ENCODE measurements at places on chromosomes 12 and 14. TPM values are rescaled to one million over a fixed set of nuclear protein-coding genes. Genes with fewer than 3 reads are reported as not detected.

FITM1 gene
- total RNA-seq = not detected

SNX6 gene
- 92.9 TPM for total RNA-seq

GRCh38 chr12:89768586-89769482 is 60.2 kb upstream of the ATP2B1 start:
- DNase-seq = peak; percentile 55

DNA sequence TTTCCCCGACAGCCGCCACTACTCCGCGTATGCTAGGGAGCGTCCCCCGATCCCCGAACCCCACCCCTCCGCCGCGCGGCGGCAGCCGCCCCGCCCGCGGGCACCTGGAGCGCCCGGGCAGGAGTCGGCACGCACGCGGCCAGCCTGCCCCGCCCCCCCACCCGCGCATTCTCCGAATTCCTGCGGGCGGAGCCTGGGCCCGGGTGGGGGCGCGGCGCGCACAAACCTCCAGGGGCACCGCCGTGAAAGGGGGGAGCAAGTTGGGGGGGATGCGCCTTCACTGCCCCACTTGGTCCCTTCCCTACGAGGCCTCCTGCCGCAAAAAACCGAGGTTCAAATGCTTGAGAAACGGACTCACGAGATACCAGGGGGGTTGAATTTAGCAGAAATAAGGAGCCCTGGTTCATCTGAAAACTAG is 1.7 kb downstream of the AJUBA start:
- peak; percentile 59 for DNase-seq

GRCh38 chr12:6839482-6840201 is 1.1 kb upstream of the GNB3 start:
- DNase-seq = no peak

LHX5 gene
- not detected for total RNA-seq

DNA sequence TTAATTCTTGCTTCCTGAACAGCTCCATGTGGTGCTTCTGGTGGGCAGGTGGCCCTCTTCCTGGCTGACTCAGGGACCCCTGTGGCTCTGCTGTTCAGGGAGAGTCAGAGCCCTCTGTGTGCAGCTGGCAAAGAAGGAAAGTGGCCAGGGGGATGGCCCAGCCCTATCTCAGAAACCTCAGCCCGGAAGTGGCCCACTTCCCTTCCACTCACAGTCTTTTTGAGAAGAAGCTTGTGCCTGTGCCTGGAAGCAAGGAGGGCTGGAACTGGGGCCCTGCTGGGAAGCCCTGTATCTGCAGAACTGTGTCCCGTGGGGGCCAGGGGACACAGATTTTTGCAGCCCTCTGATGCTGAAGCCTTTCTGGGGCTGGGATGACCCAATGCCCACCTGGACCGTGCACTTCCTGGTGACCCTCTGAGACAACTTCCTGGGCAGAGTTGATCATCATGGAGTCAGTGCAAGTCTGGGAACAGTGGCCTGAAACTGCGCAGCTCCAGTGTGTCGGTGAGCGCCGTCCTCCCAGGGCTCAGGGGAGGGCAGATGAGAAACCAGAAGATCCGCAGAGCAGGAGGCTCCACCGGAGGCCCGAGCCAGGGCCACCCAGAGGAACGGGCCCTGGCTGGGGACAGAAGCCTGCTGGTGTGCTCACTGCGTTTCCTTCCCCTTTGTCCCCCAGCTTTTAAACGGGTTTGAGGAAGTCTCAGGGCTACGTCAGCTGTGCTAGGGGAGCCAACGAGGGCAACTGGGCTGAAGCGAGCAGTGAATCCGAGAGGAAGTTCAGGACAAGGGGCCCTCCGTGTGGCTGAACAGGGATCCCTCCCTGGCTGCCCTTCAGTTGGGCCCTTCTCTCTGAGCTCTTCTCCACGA is 217.4 kb upstream of the RTL1 start:
- no peak for DNase-seq

- peak; percentile 61 for DNase-seq
These were observed 11.9 kb downstream of the SLC25A29 start for GRCh38 chr14:100294213-100294962.

C12orf60 gene
- total RNA-seq = 3.6 TPM

DNA sequence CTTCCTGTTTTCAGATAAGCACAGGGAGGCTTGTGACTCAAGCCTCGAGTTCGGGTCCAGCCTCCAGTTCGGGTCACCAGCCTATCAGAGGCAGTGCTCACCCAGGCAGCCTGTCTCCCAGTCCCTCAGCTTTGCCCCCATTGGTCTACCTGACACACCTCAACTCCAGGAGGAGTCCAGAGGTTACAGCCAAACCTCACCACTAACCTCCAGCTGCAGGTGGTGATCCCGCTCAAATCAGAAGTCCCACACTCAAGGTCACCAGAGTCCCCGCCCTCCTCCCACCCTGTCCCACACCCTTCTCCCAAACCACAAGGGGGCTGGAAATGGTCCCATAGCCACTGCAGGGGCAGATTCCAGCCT is 42.1 kb downstream of the KDM2B start:
- peak; percentile 22 for DNase-seq

MMP19 gene
- total RNA-seq = not detected

KRT6C gene
- total RNA-seq = not detected

HEATR5A gene
- 39.6 TPM for total RNA-seq

GRCh38 chr12:114447799-114448617 is 42.1 kb upstream of the TBX5 start:
- no peak for DNase-seq

DNA sequence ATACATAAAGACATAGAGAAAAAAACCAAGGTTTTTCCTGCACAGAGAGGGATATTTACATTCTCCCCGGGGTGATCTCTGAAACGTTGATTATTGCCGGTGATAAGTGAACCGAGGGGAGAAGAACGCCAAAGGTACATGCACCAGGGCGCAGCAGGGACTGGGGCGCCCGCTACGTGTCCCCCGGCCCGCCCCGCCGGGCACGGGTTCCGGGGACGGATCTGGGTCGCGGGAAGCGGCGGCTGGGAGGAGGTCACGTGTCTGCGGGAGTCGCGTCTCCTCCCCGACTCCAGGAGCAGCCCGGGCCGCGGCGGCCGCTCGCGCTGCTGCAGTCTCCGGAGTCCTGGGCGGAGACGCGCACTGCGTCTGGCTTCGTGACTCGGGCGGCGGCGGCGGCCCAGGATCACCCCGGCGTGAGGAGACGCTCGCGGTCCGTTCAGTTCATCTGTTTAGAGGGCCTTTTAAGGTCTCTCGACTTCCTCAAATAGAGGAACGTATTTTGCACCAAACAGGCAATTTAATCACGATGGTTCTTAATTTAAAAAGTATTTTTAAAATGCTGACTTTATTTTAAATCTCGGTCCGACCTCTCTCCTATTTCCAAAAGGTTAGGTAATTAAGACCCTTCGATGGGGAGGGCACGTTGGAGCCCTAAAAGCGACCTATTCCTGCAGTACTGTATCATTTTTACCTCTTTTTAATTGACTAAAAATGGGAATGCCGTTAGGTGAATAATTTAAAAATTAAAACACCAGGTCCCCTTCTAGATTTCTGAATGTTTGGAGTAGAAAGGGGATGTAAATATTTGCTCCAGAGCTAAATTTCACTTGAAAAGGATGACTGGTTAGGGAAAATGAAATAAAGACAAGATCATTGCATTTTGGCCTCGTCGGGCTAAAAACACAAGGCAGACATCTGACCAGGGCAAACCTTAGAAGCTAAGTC is 1.8 kb upstream of the BHLHE41 start:
- DNase-seq = peak; percentile 85
